ENCODE measurements at places on chromosomes 13 and 19.

GRCh38 chr13:29281932-29282495 is 313.5 kb downstream of the SLC7A1 start:
- no peak for DNase-seq

GRCh38 chr13:113226873-113227450 is 17.5 kb downstream of the CUL4A start:
- no peak for DNase-seq

DNA sequence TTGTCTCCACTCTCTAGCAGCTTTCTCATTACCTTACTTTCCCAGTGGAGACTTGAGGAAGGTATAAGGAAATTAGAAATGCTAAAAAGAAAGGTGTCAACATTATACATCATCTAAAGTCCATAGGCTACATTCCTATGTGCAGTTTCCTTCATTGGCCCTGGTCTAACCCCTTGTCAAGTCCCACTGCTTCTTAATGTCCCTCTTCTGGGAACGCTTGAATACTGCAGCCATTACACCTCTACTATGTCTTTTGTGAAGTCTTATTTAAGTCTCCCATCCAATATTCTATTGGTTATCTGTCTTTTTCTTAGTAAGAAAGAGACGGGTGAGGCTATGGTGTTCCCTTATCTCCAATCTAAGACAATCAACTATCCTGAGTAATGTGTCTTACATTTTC is 332.6 kb upstream of the TMTC4 start:
- no peak for DNase-seq

DNA sequence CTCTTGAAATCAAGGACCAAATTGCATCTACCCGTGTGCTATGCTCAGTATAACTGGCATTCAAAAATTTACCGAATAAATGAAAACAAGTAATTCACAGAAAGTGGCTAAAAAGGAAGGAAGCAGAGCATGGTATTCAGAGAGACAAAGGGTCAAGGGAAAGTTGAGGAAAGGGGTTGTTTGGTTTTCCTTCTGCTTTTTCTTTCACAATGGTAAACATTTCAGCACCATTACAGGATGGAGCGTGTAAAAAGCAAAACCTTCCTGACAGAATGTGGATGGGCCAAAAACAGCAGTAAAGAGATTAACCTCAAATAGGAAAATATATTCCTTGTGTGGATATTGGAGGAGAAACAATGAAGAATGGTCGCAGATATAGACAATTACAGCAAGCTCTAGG is 14.8 kb downstream of the DIAPH3 start:
- DNase-seq: no peak

DNA sequence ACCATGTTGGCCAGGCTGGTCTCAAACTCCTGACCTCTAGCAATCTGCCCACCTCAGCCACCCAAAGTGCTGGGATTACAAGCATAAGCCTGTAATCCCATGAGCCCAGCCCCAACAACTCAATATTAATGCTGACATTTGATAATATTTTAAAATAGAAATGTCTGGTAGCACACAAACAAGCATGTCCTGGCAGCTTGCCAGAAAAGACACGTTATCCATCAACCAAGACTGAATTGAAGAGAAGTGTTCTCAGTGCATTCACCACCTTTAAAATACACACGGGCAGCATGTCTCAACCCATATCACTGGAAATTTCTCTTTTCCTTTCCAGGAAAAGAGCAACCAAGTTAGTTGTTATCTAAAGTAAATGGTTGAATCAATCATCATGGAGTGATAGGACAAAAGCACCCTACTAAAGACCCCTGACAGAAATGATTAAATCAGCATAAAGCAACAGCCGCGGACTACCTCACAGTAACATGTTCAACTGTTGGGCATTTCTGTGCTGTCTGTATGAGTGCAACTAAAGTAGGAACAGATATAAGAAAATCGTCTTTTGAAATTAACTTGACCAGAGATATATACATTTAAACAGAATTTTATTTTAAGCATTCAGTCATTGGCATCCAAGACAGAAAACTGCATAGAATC is 25.0 kb downstream of the LHFPL6 start:
- DNase-seq: no peak

GRCh38 chr13:105165449-105166125 is 1369.9 kb downstream of the EFNB2 start:
- no peak for DNase-seq

DNA sequence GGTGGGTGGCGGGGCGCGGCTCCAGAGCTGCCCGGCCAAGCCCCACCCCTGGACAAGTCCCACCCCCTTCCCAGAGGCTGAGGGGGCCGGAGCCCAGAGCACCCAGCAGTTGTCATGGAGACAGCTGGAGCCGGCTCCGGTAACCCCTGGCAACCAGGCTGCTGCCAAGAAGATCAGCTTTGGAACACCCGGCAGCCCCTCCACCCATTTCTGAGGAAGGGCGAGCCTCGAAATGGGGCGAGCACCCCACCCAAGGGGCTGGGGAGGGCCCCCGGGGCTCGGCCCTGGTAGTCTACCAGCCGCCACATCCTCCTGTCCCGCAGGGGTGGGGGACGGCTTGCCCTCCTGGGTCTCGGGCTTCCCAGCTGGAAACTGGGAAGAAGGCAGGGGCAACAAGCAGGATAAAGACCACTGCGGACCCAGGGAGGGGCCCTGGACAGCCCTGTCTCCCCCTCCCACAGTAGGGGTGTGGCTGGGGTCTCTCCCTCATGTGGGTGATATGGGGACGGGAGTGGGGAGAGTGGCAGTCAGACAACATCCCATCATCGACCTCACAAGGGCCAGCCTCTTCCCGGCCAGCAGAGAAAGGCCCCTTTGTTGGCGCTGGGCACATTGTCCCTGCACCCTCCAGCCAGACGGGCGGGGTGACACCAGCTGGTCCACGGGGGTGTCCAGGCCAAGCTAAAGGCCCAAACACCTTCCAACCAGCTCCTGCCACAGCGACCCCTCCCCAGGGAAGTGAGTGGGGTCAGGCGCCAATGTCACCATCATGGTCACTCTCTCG is 1.5 kb downstream of the CERS1 start:
- peak; percentile 56 for DNase-seq

DNA sequence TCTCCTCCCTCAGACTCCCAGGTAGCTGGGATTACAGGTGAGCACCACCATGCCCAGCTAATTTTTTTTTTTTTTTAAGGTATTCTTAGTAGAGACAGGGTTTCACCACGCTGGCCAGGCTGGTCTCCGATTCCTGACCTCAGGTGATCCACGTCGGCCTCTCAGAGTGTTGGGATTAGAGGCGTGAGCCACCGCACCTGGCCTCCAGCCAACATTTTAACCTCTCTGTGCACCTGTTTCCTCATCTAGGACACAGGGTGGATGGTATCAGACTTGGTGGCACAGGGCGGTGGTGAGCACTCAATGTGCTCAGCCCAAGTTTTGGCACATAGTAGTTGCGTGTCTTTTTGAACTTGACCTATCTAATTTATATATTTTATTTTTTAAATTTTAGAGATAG is 12.5 kb downstream of the APBA3 start:
- DNase-seq: no peak

- no peak for DNase-seq
These were observed 78.5 kb downstream of the STARD13 start for GRCh38 chr13:33206945-33207614.

GRCh38 chr13:22080832-22081231 is 410.0 kb downstream of the FGF9 start:
- no peak for DNase-seq

- no peak for DNase-seq
These were observed 57.5 kb downstream of the RAB20 start for GRCh38 chr13:110503979-110504499.

DNA sequence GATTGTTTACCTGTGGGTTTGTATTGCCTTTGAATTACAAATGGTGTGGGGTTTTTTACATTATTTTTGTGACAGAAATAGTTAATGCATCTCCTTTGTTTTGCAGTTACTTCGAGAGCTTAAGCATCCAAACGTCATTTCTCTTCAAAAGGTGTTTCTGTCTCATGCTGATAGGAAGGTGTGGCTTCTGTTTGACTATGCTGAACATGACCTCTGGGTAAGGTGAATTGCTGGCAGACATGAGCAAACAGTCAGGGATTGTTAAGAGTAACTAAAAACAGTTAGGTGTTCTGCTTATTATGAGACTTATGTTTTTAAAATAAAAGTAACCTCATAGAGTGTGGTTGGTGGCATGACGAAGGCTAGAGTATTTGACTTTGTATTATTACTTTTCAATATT is 95.0 kb downstream of the CDK8 start:
- DNase-seq: no peak

DNA sequence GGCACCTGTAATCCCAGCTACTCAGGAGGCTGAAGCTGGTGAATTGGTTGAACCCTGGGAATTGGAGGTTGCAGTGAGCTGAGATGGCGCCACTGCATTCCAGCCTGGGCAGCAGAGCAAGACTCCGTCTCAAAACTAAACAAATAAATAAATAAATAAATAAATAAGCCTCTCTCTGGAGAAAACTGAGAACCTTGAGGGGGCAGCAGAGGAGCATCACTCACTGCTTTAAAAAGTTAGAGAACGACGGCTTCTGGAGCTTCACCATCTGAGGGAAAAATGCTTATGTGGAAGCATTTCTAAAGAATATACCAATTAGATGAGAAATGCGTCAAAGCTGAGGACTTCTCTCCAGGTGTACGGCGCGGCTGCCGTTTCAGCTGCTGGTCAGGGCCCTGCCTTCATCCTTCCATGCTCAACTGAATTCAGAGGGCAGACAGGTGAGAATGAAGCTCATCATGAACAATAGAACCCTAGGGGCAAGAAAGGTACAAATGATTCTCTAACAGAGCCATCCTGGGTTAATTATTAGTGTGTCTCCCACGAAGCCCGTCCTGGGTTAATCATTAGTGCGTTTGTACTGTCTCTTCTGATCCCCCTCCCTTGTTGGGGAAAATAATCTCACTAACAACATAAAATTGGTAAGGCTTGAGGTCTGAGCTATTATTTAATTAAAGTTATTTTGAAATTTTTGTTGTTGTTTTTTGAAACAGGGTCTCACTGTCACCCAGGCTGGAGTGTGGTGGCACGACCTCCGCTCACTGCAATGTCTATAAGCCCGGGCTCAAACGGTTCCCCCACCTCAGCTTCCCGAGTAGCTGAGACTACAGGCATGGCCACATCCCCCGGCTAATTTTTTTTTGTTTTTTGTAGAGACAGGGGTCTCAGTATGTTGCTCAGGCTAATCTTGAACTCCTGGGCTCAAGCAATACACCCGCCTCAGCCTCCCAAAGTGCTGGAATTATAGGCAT is 80.1 kb downstream of the IPO5 start:
- peak; percentile 26 for DNase-seq

DNA sequence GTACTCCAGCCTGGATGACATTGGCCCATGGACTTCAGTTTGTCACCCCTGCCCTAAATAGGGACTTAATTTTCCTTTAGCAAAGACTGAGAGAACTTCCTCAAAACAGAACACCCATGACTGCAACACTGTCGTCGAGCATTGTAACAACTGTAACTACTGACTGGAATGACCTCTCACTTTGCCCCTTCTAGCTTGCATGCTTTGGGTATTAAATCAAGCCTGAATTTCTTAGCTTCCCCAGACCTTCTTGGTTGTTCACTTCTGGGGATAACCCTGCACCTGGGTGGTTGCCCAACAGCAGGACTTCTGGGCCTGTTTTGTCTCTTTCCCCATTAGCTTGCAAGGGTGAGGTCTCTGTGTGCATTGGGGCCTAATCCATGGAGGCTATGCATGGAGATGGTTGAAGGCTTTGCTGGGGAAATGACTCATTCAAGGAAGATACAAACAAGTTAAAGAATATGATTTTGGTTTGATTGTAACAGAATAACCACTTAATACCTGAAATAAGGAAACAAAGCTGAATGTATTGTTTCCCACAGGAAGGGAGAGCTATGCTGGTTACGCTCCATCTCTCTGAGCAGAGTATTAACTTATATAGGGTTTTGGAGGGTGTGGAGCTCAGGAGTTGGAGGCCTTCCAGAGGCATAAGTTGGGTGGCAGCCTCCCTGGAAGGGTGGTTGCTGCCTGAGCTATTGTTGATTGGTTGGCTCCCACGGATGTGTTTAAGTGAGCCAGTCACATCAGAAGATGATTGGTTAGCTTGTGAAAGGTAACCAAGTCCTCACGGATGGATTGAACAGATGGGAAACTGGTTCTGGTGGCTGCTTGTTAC is 34.7 kb upstream of the UBAC2 start:
- no peak for DNase-seq

GRCh38 chr19:45477186-45477585 is 9.4 kb downstream of the FOSB start:
- DNase-seq: no peak

DNA sequence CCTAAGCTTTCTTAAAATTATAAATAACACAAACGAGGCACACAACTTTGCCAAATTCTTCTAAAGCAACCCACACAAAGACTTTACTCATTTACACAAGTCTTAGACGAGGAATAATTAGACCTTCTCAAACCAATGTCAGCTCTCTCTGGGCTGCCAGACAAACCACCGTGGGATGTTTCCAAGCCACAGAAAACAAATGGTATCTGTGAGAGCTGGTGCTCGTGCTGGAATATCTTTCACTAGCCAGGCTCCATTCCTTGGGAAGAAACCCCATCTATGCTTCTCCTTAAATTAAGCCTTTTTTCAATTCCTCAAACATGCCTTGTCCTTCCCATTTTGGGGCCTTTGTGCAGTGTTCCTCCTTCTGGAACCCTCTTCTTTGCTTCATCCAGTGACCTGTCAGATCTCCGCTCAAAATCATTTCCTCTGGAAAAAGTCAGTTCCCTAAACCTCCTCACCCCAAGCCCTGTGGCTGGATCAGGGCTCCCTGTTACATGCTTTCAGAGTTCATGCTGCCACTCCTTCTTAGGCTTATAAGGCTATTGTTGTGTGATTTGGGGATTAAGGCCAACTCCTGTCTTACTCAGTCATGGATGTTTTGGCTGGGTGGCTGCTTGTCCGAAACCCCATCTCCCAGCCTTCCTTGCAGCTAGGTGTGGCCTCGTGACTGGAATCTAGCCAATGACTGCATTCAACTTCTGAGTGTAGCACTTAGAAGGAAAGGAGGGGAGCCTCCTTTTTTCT is 64.2 kb upstream of the GTF2F2 start:
- no peak for DNase-seq

GRCh38 chr19:38905620-38906019 is 5.9 kb downstream of the NFKBIB start:
- no peak for DNase-seq

DNA sequence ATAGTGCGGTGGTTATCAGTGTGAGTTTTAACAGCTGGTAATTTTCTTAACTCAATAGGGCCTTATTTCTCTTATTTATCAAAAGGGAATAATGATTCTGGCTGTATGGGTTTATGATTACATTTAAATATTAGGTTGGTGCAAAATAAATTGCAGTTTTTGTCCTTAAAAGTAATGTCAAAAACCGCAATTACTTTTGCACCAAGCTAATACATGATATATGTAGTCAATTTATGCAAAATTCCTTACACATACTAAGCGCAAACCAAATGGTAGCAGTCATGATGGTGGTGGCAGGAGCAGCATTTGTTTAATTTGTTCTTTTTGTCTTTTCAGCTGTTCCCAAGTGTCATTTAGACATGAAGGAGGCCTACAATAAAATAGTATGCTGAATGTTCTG is 1777.1 kb downstream of the OLFM4 start:
- DNase-seq: no peak

DNA sequence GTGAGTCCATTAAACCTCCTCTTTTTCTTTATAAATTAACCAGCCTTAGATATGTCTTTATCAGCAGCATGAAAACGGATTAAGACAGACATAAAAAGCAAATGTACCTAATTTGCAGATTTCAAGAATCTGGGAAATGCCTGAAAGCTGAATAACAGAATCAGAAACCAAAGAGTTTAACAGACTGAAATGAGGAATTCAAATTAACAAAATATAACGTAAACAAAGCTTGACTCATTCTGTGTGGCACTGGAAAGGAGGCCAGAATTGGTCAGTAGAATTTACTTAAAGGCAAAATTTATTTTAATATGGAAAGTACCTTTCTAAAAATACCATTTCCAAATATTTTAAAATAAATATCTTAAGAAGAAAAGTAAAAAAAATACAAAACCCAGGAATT is 540.6 kb upstream of the HTR2A start:
- no peak for DNase-seq
